Germinal center (tissue), 1 donor: ENCODE measurements at places on chromosomes 12 and 14.

- DNase-seq: no peak
These were observed 33.4 kb upstream of the VASH1 start for GRCh38 chr14:76727901-76728300.

- no peak for DNase-seq
These were observed 106.5 kb downstream of the MYRFL start for GRCh38 chr12:69931569-69931968.

GRCh38 chr14:55545779-55546178 lies 34.2 kb upstream of the KTN1 start:
- no peak for DNase-seq

DNA sequence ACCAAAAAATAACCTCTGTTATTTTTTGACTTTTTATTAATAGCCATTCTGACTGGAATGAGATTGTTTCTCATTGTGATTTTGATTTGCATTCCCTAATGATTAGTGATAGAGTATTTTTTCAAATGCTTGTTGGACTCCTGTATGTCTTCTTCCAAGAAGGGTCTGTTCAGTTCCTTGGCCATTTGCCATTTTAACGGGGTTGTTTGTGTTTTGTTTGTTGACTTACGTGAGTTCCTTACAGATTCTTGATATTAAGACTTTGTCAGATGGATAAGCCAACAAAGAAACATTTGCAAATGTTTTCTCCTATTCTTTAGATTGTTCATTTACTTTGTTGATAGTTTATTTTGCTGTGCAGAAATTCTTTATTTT lies 651.6 kb upstream of the LRFN5 start:
- DNase-seq: no peak

DNA sequence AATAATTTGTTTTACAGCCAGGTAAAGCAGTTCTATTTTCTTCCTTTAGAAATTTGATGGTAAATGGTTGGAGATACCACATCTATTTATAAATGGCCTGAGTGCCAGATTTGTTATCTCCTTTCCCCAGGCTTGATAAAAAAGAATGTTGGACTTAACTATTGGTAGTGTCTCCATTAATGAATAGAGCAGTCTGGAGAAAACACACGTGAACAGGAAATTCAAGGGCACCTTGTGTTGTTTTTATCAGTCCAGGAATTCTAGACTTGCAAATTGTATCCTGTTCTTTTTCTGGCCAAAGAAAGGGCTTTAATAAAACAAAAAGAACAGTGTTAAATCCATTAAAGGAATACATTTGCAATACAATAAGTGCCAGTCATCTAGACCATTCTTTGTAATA lies 40.8 kb upstream of the BMAL2 start:
- no peak for DNase-seq
